ENCODE measurements at places on chromosomes 4 and X.

DNA sequence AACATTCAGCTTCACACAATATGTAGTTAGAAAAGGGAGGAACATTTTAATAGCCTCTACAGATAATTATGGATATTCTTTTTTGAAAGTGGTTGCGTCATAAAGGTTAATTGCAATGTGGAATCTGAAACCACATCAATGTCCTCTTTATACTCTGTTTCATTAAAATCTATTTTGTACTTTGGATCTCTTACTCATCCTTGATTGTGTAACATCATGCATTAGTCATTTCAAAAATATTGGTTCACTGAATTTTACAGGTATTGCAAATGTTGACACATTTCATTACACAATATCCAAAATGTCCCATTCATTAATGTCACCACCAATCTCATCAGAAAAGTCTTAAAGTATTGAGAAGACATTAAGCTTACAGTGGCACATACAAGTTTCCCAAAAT is 62.7 kb upstream of the USP9X start:
- DNase-seq = no peak

DNA sequence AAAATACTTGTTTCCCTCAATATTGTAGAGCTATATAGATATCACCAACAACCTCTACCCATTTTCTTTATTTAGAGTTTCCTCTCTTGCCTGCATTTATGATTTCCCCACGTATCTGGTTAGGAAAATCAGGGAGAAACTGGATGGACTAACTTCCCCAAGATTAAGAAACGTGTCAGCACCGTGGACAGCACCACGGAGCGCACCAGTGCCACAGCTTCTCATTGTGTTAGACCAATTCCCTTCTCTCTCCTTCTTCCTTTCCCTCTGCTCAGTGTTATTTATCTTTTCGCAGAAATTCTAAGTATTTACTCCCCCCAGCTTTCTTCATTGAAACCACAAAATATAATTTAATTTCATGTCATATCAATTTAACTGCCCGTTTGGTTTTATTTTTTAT is 568.6 kb upstream of the BOD1L1 start:
- DNase-seq = no peak

DNA sequence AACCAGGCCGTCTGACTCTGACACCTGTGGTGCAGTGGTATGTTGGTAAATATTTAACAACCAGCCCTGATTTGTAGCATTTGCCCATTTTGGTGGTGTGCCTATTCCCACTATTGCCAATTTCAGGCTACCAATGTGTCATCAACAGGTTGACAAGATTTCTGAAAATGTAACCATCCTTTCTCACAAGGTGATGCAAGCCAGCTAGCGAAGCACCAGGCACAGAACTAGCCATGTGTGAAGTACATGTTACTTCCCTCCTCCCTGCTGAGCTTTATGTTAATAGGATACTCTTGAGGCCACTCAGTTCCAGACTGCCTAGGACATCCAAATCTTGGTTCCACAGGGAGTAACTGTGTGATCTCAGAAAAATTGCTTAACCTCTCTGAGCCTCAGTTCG is 7.2 kb upstream of the MAMLD1 start:
- no peak for DNase-seq

DNA sequence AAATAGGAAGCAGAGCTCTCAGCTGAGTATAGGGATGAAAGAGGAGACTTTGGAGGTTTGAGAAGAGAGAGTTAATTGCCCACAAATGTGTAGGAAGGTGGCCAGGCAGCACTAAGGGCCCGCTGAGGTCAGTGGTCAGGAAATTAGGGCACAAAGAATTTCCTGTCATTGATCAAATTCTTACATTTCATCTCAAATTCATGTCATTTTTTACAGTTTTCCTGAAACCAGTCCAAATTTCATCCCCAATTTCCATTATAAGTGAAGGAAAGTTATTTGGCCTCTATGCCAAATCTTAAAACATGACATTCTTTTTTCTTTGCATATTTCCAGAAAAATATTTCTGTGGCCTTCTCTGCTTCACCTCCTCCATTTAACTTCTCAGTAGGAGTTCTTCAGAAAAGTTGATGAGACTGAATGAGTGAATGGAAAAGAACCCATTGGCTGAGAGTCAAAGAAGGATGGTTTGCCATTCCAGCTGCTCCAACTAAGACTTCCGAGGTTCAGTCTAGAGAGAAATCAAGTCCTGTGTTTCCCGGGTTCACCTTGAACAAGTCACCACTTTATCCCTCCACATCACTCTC is 68.7 kb upstream of the SPRY1 start:
- no peak for DNase-seq

DNA sequence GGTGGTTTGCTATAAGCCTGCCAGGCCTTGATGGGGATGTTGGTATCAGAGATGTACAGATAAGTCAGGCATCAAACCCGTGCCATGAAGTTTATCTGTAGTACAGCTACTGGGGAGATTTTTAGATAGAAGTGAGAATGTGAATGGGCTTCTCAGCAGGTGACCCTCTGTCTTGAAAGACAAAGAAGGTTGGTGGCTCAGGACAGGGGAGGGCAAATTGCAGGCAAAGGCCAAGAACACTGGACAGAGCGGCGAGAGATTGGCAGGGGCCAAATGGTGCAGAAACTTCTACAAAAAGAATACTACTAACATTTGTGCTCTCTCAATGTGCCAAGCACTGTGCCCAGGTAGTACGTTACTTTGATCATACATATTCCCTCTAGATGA is 1.9 kb upstream of the PIM2 start:
- DNase-seq = no peak

GRCh38 chr4:39697740-39698423 is at the start of gene UBE2K:
UBE2K (plus strand) TSS chr4:39698136; CDS start chr4:39698328, 192 bp downstream.
- DNase-seq = peak; percentile 86

DNA sequence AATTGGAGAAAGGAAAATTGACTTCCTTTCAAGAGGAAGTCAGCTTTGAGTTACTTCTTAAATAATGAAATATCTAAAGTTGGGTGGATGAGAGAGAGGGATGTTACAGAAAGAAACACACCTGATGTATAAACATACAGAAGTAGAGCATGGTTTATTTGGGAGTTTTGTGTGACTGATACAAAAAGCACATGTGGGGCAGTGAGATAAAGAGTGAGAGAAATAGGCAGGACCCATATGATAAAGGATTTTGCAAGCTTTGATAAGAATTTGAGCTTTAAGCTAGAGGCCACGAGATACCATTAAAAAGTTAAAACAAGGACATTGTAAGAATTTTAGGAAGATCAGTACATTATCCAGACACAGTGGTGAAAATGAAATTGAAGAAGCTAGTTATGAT is 263.3 kb upstream of the GPRIN3 start:
- DNase-seq = no peak

DNA sequence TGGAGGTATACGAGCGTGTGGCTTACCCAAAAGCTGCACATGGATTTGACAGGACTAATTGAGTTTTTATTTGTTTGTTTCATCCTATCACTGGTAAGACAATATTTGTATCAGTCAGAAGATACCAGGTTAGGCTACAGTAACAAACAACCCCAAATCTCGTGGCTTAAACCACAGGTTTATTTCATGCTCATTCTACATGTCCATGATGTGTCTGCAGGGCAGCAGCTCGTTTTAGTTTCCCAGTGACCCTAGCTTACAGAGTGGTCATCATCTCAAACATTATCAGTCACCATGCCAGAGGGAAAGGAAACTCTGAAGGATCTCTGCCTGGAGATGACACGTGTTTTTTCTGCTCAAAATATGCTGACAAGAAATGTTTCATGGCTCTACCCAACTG is 108.3 kb downstream of the SHROOM3 start:
- no peak for DNase-seq

DNA sequence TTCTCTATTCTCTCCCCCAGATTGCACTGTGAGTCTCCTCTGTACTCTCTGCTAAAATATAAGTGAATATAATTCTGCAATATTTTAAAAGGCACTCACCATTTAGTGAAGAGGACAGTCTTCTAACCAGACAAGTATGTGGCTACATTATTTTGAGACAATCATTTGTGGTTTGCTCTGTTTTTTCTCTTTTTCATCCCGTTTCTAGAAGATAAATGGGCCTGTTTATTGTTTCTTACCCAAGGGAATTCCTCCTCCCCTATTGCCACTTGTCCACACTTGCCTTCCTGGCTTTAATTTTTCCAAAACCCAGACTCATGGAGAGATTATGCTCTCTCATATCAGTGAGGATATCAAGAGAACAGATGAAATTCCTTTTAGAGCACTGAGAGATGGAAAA is 18.6 kb upstream of the IL13RA2 start:
- no peak for DNase-seq

- no peak for DNase-seq
Measured at GRCh38 chr4:184102927-184103326, 114.7 kb downstream of the ENPP6 start.

DNA sequence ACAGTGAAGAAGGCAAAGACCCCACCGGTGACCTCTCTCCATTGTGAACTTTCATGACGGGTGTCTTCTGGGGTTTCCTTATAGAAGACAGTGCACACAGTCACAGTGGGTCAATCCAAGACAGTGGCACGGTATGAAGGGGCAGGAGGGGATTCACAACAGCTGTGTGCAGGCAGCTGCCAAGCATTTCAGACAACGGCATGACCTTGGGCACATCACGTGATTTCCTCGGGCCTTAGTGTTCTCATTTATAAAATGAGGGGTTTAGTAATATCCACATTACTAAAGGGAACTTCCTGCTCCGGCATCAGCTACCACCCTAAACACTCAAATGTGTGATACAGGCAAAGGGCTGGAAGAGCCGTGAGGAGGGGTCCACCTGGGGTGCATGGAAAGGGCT is 42.9 kb downstream of the RBM47 start:
- no peak for DNase-seq

- no peak for DNase-seq
Measured at GRCh38 chr4:60485276-60485675, 714.9 kb upstream of the ADGRL3 start.

GRCh38 chr4:4689694-4690440 is 148.0 kb upstream of the STX18 start:
- no peak for DNase-seq

- no peak for DNase-seq
Measured at GRCh38 chr4:42642845-42643615, 13.9 kb downstream of the ATP8A1 start.

DNA sequence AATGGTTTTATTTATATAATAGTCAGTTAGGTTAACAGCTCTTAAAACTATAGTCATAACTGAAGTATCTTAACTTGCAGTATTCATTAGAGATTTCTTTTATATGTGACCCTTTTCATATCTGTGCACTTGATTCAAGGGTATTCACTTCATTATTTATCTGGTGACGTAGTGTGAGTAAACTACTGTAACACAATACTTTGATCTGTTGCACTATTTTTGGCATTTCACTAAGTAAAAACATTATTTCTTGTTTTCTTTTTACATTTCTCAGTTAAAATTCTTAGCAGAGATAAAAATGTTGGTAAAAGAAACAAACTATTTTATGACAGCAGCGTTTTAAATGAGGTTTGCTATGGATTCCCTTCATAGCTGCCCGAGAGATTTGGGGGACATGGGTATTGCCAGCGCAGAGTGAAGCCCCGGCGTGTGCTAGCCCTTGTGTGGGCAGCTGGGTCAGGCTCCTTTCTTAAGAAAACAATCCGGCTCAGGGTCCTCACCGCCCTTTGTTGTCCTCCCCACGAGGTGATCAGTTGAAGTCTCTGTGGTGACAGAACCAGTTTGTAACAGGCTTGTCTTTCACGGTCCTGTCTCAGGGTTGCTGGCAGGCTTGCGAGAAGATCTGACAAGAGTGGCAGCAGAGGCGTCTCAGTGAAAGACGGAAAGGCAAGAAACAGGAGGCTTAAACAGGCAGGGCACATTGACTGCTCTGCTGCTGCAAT is 293.4 kb downstream of the BMPR1B start:
- DNase-seq = no peak

- peak; percentile 26 for DNase-seq
Measured at GRCh38 chr4:80196922-80197573, at the start of gene PRDM8. PRDM8 (plus strand) TSS chr4:80197503; CDS start chr4:80200081, 2,578 bp downstream.

DNA sequence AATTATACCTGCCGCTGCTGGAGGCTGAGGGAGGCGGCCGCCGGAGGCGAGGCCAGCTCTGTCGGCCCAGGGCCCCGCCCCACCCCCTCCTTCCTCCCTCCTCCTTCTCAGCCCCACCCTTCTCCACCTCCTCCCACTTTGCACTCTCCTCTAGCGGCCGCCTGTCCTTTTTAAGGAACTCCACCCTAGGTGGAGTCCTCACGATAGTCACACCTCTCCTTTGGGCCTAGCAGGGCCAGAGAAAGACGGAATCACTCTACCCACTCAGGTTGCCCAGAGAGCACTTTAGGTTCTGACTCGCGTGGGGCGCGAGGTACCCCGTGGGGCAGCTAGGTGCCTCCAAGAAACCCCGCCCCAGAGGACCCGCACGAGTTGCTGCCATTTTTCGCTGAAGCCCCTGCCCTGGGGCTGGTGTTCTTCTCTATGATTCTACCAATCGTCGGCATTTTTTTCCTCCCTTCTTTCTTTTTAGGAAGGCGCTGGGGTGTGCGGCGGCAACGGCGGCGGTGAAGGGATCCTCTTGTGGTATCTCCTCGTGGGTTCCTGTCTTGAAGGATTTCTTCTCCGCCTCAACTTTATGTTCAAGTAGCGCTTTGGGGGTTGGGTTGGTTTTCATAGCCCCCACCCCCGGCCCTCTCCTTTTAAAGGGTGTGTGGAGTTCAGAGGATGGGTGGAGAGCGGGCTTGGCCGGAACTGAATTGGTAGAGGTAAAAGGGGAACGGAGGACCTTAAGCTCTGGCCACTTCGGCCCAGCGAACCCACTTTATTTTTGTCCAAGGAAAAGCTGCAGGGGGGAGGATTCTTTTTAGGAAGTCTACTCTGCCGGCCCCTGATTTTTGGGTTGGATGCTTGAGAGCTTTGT is at the start of gene KLF8:
TSS of gene KLF8 (plus strand) at position 136 of the 862 bp plus-strand sequence. CDS start 979 bp downstream, outside the sequence.
- peak; percentile 29 for DNase-seq

DNA sequence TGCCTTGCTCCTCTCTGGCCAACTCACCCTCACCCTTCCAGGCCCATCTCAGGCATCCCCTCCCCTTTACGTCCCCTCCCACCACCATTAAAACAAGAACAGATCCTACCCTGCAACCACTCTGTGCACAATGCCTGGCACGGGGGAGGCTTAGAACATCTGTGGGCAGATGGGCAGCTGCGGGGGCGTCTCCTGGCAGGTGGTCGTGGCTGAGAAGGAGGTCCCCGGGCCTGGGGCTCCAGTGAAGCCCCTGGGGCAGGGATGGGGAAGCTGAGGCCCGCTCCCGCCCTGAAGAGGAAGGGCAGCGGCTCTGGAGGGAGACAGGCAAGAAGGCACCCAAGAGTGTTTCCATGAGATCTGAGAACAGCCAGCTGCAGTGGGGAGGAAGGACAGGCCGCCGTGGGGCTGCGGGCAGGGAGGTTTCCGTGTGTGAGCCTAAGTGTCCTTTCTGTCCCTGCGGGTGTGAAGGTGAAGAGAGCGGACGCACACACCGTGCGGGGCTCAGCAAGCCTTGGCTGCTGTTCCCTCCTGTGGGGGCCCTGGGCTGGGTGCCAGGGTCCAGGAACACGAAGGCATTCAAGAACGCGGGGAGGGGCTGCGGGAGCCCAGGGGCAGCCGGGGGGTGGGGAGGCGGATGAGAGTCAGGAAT is 7.8 kb upstream of the TBC1D14 start:
- DNase-seq = no peak

GRCh38 chrX:71996826-71997225 is 86.2 kb downstream of the NHSL2 start:
- DNase-seq = no peak
